ENCODE measurements at places on chromosomes 11 and 22. TPM values are rescaled to one million over a fixed set of nuclear protein-coding genes. Genes with fewer than 3 reads are reported as not detected.

Gene ARHGAP8
- 0.70 TPM for total RNA-seq

DNA sequence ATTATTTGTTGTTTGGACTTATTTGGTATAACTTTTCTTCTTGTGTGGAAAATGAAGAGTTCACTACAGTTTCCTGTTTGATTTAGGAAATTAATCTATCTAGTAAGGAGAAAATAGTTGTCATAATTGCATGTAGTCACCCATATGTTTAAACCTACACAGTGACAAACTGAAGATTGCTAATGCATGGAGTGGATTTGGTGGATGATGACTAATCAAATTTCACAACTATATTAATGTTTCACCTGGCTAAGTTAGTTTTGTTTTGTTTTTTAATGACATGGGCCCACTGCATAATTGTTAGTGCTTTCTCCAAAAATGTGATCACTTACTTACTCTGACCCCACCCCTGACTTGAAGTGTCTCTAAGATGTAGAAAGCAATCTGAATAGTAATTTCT lies 170.6 kb downstream of the DYNC2H1 start:
- DNase-seq, result no peak

DNA sequence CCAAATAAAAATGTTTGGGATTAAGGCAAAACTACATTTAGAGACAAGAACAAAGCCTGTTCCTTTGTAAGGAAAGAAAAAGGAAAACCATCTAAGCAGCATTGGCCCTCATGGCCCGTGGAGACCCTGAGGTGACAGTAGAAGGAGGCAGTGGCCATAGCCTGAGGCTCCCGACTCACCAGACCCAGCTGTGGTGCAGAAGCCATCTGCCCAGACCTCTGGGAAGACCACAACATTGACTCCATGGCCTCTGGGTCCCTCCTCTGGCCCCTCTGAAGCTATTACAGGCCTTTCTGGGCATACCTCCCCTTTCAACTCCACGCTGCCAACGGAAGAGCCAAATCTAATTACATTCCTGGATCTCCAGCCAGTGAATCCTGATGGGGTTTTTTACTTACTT lies 6.4 kb downstream of the PRAME start:
- DNase-seq, result no peak

- DNase-seq, result no peak
Measured at GRCh38 chr11:86246293-86246675, 1.7 kb downstream of the EED start.

Gene SLC15A3
- 0.28 TPM for total RNA-seq

GRCh38 chr11:96954587-96955242 lies 564.9 kb downstream of the JRKL start:
- no peak for DNase-seq

GRCh38 chr11:69193629-69194028 lies 37.9 kb downstream of the SMIM38 start:
- DNase-seq, result no peak

GRCh38 chr11:61120706-61121191 lies 18.5 kb downstream of the CD5 start:
- no peak for DNase-seq

GRCh38 chr11:10573556-10573955 lies 5.1 kb upstream of the LYVE1 start:
- DNase-seq, result no peak
